ENCODE measurements at places on chromosomes 12 and 14.

GRCh38 chr14:94152676-94153075 lies 21.4 kb upstream of the PPP4R4 start:
- no peak for DNase-seq

DNA sequence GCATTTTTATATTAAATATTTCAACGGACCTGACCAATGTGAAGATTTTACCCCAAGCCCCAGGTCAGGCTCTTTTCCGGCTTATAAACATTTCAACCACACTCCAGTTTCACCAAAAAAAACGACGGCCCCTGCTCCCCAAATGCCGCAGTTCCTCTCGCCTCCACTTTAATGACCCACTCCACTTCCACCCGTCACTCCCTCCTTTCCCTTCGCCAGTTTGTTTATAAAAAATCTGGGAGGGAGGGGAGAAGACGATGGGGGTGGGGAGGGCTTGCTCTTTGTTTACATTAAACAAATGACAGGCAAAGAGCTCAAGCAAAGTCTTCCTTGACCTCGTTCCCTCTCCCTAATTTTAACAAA lies 5.4 kb downstream of the SIX6 start:
- no peak for DNase-seq

- DNase-seq: no peak
Measured at GRCh38 chr12:45944771-45945170, 45.6 kb downstream of the SCAF11 start.

DNA sequence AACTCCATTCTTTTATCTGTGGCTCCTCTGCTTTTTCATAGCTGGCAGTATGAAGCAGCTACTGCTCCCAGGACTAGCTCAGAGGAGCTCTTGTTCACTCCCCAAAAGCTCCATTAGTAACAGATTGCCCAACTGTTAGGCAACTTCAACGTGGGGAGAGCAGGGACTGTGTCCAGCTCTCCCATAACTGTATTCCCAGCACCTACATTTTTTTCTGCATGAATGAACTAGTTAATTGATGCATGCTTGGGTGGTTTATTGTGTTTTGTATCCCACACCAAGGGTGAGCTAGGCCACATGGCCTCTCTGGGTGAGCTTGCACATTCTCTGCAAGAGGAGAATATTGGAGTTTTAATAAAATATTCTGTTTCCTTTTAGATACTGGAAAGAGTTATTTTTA lies 15.2 kb downstream of the STON2 start:
- DNase-seq: no peak

DNA sequence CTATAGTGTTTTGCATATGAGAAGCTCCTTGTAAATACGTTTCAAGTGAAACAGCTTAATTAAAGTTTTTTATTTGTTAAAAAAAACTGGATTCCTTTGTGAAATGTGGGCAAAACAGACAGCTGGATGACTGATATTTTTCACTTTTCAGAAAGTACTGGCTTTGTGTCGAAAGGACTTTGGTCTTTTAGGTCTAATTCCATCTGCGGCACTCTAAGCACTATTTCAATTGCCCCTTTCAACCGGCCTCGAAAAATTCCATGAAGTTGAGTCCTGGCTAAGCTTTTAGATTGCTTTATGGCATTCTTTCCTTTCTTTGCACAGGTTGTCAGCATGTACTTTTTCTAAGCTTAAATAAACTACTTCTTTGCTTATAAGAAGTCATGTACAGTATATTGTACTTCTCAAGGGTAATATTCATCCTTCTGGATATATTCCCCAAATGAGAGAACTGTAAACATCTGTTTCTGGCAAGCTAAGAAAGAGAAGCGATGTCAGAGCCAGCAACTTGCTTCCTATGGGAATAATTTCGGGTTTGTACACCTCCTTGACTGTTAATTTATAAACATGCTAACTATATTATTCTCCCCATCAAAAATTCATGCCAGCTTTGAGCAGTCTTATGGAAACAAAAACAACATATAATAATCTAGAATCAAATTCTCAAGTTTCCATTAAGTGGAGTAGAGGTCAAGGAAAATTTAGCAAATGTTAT lies 611.3 kb downstream of the ETNK1 start:
- DNase-seq: no peak

DNA sequence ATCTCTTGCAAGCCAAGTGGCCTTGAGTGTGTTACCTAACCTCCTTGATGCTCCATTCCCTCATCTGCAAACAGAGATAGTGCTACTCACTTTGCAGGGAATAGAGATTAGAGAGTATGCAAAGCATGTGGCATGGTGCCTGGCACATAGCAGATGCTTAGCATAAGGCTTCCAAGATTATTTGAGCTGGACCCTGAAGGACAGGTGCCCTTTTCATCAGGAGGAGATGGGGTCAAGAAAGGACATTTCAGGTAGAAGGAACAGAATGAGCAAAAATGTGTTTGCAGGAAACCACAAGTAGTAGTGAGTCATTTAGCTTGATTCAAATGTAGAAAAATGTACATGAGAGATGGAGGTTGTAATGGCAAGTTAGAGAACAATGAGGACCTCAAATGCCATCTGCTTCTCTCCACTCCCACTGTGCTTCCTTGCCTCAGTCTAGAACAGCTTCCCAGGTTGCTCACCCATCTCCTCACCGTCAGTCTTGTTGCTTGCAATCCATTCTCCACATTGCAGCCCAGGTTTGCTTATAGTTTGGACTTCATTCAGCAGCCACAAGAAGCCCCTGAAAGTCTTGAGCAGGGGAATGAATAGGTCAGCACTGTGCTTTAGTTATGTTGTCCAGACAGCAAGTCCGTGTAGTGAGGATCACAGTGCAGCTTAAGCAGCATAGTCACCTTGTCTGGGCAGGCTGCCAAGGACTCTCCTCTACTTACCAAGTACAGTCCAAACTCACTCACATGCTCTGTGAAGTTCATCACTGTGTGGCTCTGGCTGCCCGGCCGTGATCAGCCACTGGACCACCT lies 536.3 kb upstream of the CCDC196 start:
- DNase-seq: no peak
